CD8-positive, alpha-beta memory T cell (primary cell): ENCODE measurements at places on chromosomes 3 and 15. TPM values are rescaled to one million over a fixed set of nuclear protein-coding genes. Genes with fewer than 3 reads are reported as not detected.
A peak's percentile ranks its signal among the peaks of the same experiment; 100 is the strongest.

GRCh38 chr3:167723872-167724271 lies 10.8 kb downstream of the PDCD10 start:
- no peak for DNase-seq
- no peak overlapping the region for H3K4me3 ChIP-seq
- peaks cover 9% of the 10 kb centered on the region for H3K36me3 ChIP-seq
- peaks cover 49% of the 10 kb centered on the region for H3K4me1 ChIP-seq
- H3K27me3 ChIP-seq: no peaks in the 10 kb centered on the region
- peak overlapping the region; percentile 29 for H3K27ac ChIP-seq

GRCh38 chr15:77482570-77482969 lies 61.9 kb downstream of the HMG20A start:
- H3K27me3 ChIP-seq: no peaks in the 10 kb centered on the region
- DNase-seq: no peak
- no peak overlapping the region for H3K4me3 ChIP-seq
- H3K4me1 ChIP-seq: peaks cover 5% of the 10 kb centered on the region
- peaks cover 32% of the 10 kb centered on the region for H3K36me3 ChIP-seq

DNA sequence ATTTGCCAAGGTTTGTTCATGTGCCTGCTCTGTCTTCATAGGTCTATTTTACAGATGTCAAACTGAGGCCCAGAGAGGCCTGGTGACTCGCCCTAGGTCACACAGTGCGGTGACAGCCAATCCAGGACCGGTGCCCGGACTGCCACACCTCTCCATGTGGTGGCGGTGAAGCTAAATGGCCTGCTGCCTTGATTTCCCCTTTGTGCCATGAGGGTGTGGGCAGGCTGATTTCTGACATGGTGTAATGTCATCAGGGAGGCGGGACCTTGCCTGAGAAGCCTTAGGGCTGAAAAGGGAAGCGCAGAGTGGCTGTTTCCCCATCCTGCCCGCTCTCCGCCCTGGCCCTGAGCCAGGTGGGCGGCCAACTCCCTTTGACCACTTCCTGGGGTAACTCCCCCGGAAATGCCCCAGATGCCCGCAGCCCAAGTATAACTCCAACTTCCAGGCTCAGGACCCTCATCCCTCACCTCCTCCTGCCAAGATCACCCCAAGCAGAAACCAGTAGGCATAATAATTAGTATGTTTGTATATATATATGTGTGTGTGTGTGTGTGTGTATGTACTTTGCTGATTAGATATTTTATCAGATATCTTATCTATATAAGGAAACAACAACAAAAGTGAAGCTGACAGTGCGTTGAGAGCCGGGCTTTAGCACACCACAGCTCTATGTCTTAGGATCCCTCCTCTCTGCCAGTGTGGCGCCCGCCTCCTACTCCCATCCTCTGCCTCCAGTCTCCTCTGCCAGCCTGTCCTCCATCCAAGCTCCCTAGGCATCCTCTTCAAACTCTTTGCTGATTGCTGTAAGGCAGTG lies 63.9 kb downstream of the IQSEC1 start:
- no peaks in the 10 kb centered on the region for H3K36me3 ChIP-seq
- H3K27me3 ChIP-seq: no peaks in the 10 kb centered on the region
- H3K4me3 ChIP-seq: peak overlapping the region; percentile 43
- H3K4me1 ChIP-seq: peaks cover 100% of the 10 kb centered on the region

DNA sequence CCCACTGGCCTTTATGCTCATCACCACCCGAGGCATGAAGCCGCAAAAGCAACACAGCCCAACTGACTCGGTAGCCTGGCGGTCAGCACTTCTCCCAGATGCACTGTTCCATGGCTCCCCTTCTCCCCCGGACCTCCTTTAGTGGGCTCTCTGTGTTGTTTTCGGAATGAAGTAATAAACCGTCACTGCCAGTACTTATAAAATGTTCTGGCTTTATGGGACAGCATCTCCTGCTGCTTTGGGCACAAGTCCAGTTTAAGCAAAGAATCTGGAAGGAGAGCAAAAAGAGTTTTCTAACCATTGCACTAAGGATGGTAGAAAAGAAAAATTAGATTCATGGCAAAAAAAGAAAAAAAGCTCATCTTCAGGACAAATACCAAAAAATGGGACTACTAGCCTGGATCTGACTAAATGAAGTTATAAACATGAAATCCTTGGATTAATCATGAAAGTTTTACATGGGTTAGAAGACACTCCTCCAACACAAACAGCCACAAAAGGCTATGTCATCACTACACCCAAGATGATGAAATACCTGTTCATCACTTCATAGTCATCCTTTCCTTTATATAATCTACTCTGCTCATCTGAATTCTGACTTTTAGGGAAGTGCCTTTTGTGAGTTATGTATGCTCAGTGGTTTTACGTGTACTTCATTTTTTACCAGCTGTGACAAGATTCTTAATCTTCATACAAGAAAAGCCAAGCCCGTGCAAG lies 89.5 kb upstream of the UBE2E2 start:
- no peak overlapping the region for H3K4me3 ChIP-seq
- H3K4me1 ChIP-seq: no peaks in the 10 kb centered on the region
- no peak overlapping the region for H3K27ac ChIP-seq
- H3K36me3 ChIP-seq: no peaks in the 10 kb centered on the region

CEP152 gene
- total RNA-seq: 20.7 TPM

CHRM5 gene
- not detected for total RNA-seq

A4GNT gene
- total RNA-seq: not detected
